ENCODE measurements at places on chromosomes 1 and 21.
A peak's percentile ranks its signal among the peaks of the same experiment; 100 is the strongest.

- peak; percentile 78 for DNase-seq
Observed at GRCh38 chr1:226976276-226976977, 36.3 kb downstream of the COQ8A start.

GRCh38 chr1:13607002-13607401 is 23.4 kb downstream of the PDPN start:
- no peak for DNase-seq

GRCh38 chr21:18334066-18334465 is 69.5 kb downstream of the TMPRSS15 start:
- DNase-seq, result no peak

- DNase-seq, result no peak
Observed at GRCh38 chr1:224880593-224881307, 48.7 kb upstream of the DNAH14 start.

DNA sequence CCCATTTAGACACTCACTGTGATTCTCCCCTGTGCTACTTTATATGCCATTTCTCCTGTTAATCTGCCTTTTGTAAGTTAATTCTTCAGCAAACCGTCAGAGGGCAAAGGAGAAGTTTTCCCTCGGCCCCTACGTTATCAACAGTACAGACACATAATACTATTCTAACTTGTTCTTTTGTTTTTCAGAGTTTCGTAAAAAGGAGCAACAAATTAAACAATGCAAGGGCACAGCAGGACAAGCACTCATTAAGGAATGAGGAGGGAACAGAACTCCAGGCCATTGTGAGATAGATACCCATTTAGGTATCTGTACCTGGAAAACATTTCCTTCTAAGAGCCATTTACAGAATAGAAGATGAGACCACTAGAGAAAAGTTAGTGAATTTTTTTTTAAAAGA is 32.3 kb downstream of the CNN3 start:
- DNase-seq, result no peak

GRCh38 chr1:227816750-227817446 is 1.4 kb downstream of the PRSS38 start:
- DNase-seq, result peak; percentile 46

DNA sequence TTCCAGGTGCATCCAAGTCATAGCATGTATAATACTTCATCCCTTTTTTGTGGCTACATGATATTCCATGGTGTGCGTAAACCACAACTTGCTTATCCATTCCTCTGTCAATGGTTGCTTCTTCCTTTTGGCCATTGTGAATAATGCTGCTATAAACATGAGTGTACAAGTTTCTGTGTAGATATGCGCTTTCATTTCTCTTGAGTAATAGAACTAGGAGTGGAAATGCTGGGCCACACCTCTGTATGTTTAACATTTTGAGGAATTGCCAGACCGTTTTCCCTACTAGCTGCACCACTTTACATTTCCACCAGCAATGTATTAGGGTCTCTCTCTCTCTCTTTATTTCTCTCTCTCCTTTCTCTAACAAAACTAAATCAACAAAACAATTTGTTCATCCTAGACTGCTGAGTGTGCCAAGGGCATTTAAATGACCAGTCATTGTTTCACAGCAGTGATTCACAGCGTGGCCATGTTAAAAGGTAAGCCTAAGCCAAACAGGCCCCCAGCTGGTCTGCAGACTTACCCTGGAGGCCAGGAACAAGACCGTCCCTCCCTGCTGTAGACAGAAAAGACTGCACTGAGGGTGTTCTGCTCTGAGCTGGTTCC is 53.2 kb upstream of the LYST start:
- no peak for DNase-seq

DNA sequence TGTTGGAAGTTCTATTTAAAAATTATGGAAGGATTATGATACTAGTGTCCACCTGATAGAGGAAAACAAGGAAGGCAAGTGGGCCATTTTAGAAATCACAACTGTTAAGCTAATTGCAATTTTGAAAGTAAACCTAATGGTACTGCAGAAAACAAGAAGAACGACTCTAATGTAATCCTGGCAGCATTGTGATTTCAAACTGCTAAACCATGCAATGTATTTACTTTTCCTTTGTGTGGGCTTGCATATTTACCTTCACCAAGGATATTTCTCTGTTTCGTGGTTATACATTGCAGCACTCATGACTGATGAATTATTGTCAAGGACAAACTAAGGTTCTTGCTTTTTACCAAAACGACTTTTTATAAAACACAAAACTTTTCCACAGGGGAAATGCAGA is 88.1 kb downstream of the TM2D1 start:
- no peak for DNase-seq

DNA sequence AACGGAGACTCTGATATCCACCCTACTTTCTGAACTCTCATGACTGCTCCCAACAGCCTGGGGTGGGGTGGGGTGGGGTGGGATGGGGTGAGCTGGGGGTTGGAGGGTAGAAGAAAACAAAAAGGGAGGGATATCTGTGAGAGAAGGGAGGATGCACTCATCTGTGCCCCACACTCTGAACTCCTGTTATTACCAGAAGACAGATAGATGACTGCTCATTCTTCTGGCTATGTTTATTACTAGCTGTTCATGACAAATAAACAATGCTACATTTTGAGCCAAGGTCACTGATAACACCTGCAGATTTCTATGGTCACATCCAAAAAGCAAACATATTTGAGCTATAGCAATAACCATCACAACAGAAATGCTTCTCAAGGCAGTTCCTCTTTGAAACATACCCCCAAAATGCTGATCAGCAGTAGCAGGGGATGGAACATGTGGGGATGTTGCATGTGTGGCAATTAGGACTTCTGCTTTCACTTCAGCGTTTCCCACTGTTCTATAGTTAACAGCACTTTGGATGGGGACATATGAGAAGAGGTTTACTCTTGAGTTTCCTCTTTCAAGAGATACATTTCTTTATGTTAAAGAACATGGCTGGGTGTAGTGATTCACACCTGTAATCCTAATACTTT is 43.3 kb downstream of the GPR3 start:
- DNase-seq, result peak; percentile 52

GRCh38 chr1:175171036-175171913 is 21.3 kb downstream of the KIAA0040 start:
- DNase-seq, result no peak

GRCh38 chr21:39041816-39042215 is 141.4 kb downstream of the PSMG1 start:
- no peak for DNase-seq

DNA sequence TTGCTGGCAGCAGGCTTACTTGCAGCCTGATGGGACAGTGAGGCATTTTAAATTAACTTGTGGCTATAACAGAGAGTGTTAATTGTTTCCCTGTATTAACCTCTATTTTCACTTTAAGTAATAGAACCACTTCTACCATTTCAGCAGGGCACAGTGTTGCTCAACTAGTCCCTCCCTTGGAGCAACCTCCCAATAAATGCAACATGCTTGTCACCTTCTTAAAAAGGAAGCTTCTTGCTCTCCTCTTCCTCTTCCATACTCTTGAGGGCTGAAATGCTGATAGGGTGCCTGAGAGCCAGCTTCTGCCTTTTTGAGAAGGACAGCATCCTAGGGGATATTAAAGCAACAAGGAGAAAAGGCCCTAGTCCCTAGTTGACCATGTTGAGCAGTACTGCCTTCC is 52.1 kb downstream of the C4BPA start:
- DNase-seq, result no peak

- no peak for DNase-seq
Observed at GRCh38 chr1:240027059-240027462, 64.6 kb upstream of the FMN2 start.

GRCh38 chr1:87134625-87135328 is 193.9 kb upstream of the LMO4 start:
- DNase-seq, result no peak

DNA sequence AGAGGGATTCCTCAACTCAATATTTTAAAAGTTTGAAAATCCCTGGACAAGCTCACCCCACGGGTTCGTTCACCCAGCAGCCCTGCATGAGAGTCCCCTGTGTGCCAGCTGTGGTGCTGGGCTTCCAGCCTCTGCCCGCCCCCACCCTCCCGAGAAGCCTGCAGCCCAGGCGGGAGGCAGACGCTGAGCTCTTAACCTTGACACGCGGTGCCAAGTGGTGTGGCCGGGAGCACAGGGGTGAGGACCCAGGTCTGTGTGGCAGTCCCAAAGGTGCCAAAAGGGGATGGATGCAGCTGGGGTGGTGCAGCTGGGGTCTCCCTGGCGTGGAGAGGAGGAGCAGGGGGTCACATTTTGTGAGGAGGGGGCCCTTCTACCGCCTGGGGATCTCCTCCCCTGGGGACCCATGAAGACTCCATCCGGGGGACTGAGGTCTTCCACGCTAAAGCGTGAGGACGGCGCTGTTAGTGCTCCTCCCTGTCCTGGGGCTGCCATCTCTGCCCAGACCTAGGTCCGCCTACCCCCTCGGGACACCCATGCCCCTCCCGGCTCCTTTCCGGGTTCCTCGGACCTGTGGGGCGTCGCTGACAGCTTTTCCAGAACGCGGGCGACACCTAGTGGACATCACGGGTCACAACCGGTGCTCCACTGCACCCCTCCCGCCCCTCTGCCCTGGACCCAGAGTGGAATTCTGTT is 12.9 kb downstream of the PLA2G2F start:
- peak; percentile 78 for DNase-seq

- no peak for DNase-seq
Observed at GRCh38 chr1:235112297-235113182, 16.1 kb downstream of the TOMM20 start.

DNA sequence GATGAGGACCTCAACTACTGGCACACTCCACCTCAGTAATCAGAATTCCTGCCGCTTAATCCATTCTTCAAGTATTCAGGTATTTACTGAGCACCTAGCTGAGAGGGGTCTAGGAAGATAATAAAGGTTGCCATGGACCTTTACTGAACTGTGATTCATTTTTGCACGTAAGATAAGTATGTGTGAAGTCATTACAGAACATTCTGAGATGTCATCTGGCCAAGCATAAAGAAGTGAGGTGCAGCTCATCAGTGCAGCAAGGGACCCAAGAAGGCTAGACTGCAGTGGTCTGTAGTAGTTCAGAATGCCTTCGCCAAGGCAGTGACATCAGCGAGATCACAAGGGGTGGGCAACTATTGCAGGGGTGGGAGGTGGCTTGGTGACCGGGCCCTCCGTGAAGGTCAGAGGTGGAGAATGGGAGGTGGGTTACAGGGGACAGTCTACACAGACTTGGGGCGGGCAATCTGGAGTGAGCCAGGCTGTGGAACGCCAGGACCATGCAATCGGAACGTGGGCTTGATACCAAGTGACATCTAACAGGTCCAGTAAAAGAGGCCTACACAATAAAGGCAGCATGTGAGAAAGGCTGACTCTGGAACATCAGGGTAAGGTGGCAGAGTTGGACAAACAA is 107.4 kb downstream of the SLC45A1 start:
- DNase-seq, result no peak

GRCh38 chr21:26914557-26914956 is 52.3 kb downstream of the ADAMTS5 start:
- no peak for DNase-seq

DNA sequence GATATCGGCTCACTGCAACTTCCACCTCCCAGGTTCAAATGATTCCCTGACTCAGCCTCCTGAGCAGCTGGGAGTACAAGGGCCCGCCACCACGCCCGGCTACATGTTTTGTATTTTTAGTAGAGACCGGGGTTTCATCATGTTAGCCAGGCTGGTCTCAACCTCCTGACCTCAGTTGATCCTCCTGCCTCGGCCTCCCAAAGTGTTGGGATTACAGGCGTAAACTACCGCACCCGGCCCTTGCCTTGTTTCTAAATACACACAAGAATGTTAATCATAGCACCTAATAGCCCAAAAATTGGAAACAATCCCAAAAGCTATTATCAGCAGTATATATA is 1.2 kb upstream of the MSTO1 start:
- DNase-seq, result no peak

Measured in upper lobe of left lung (tissue), 6 donors.